ENCODE measurements at places on chromosomes 11 and 22.

GRCh38 chr11:11163236-11163635 is 189.8 kb downstream of the CSNK2A3 start:
- DNase-seq = no peak

DNA sequence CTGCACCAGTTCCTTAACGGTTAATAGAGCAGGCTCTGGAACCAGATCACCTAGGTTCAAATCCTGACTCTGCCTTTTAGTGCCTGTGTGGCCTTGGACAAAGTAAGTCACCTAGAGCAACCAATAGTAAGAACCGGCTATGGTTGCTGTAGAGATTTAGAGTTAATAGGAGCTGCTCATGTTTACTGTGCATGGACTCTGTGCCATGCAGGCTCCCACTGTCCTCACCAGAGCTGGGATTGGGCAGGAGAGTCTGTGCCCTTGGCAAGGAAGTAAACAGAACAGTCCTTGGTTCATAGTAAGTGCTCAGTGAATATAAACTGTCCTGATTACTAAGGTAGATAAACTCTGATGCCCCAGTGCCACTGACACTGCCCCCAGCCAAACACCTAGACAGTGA is 1.4 kb upstream of the TP53I11 start:
- DNase-seq = no peak

GRCh38 chr11:32436751-32437494 is 1.6 kb upstream of the WT1 start:
- no peak for DNase-seq

GRCh38 chr11:75554258-75555022 is 7.6 kb upstream of the SERPINH1 start:
- no peak for DNase-seq

GRCh38 chr11:61128947-61129638 is 26.8 kb downstream of the CD5 start:
- DNase-seq = no peak

- DNase-seq = peak; percentile 61
These were observed 247.1 kb downstream of the TBC1D22A start for GRCh38 chr22:47009304-47010101.

DNA sequence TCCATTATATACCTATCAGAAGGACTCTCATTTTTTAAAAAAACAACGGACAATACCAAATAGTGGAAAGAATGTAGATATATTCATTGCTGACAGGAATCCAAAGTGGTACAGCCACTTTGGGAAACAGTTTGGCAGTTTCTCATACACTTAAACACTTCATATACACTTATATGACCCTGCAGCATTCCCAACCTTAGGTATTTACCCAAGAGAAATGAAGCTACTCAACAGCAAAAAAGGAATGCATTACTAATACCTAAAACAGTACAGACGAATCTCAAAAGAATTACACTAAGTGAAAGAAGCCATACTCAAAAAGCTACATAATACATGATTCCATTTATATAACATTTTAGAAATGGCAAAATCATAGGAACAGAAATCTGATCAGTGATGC is 51.5 kb downstream of the RBFOX2 start:
- no peak for DNase-seq

DNA sequence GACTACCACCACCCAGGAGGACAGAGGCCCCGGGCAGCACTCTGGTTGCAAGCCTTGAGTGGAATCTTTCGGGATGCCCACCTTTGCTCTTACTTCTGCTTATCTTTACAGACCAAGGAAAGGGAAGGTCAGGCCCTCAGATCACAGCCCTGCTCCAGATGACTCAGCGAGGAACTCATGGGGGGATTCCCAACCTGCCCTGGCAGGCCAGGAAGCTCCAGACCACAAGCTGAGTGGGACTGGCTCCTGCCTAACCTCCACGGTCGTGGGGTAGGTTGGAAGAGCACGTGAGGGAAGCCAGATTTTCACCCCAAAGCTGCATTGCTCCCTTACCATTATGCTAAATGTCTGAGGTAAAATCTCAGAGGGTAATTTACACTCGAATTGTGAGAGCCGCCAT is 11.8 kb downstream of the TBC1D10A start:
- peak; percentile 93 for DNase-seq

DNA sequence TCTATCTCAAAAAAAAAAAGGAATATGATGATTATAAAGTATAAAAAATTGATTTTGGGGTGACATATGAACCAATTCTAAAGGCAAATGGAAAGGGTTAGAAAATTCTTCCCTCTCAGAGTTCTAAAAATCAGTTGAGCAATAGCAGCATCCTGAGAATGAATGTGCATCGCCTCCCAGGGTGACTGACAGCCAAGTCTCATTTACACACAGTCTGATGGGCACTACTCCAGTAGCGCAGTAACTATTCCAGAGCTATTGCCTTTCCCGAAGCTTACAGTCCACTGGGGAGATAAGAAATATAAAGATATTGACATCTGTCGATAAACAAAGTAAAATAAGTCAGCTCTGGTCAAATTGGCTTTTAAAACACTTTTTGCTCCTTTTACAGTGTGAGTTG is 32.3 kb upstream of the SORL1 start:
- DNase-seq = no peak

DNA sequence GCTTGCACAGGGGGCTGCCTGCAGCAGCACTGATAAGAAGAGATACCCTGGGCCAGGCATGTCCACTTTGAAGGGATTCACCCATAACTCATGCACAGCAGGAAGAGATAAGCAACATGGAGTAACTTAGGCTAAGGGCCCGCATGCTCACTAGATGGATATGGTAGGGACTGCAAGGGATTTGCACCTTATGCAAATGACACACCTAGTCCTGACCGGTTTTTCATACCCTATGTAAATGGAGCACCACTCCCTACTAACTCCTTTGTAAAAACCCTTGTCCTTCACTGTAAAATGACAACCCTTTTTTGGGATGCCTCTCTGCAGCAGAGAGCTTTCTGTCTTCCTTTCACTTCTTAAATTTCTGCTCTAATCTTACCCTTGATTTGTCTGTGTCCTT is 658.9 kb upstream of the CCDC179 start:
- DNase-seq = no peak

GRCh38 chr11:61142424-61142823 is 18.8 kb downstream of the VPS37C start:
- no peak for DNase-seq

DNA sequence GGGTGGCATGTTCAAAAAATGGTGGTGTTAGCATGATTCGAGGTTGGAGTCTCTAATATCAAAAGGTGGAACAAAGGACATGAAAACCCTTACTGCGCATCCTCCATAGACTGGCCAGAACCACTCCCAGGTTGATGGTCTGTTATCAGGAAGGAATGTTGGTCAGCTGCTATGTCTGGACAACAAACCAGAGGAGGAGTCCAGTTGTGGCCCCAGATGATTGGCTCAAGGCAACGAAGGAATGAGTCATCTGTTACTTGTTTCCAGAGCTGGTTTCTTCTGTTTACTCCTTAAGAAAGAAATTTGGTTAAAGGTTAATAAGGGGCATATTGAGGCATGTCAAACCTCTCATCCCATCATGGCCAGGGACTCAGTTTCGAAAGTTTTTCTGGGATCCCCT is 56.8 kb upstream of the GRIA4 start:
- DNase-seq = no peak

GRCh38 chr11:117827521-117828511 is 3.3 kb upstream of the FXYD2 start:
- no peak for DNase-seq

GRCh38 chr11:24082241-24082640 is 414.6 kb upstream of the LUZP2 start:
- DNase-seq = no peak

DNA sequence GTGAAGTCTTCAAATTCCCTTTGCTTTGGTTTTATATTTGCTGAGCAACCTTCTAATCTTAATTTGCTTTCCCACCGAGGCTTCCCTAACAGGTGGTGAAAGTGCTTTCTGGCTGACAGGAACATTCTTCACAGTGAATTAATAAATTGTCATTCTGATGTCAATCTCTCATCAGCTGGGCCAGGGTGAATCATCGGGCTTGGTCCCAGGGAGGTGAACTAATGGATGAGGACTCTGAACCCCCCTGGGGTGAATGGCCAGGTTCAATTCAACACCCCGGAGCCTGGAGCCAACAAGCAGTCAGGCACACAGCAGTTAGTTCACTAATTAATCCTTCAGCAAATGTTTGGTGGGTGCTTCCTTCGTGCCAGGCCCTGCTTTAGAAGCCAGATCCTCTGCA is 155.4 kb upstream of the PDGFD start:
- no peak for DNase-seq

- no peak for DNase-seq
These were observed 31.0 kb downstream of the TMPRSS5 start for GRCh38 chr11:113675003-113675561.

DNA sequence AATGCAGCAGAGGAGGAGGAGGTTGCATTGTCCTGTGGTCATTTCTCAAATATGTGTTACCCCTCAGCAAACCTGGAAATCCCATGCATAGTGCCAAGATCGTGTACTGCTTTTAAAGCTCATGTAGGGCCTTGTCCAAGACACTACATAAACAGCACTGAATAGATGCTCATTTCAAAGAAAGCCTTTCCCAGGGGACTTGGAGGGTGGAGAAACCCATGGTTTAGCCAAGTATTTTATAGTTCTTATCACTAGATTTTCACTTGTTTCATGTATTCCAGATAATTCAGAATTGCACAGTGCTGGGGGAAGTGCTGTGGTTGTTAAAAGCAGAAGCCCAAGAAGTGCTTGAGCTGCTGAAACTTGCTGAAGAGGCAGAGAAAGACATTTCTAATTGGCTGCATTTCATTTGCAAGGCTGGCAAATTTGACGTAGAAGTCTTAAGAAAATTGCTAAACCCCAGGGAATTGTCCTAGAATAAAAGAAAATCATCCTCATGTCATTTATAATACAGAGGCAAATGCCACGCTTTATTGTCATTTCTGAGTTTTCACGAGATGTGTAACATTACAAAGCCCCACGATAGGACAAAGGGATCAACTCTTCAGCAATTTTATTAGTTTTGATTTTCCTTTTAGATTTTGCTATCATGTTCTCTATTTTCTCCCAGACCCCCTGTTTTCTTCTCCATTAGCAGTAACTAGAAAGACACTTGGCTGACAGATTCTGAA is 20.1 kb downstream of the CSRP3 start:
- DNase-seq = no peak

DNA sequence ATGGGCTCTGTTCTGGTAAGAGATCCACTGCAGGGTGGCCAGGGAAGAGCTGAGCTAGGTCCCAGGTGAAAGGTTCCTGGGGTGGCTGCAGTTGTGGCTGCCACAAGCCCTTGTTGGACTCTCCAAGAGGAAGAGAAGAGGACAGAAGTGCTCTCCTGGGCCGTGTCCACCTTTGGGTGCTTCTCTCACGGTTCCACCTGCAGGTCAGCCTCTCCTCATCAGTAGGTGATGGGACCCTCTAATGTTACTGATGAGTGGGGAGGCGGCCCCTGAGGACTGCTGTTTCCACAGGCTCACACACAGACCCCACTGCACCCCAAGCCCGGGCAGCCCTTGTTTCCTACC is 804.9 kb downstream of the BRD1 start:
- DNase-seq = no peak

- no peak for DNase-seq
These were observed 258.5 kb downstream of the LUZP2 start for GRCh38 chr11:24755260-24755839.
